Stromal cell of bone marrow (primary cell): ENCODE measurements at places on chromosomes 2 and 18.

- DNase-seq, result no peak
These were observed 67.4 kb upstream of the ACVR1C start for GRCh38 chr2:157696036-157696435.

- DNase-seq, result no peak
These were observed 371.7 kb upstream of the MEX3C start for GRCh38 chr18:51569153-51569552.

DNA sequence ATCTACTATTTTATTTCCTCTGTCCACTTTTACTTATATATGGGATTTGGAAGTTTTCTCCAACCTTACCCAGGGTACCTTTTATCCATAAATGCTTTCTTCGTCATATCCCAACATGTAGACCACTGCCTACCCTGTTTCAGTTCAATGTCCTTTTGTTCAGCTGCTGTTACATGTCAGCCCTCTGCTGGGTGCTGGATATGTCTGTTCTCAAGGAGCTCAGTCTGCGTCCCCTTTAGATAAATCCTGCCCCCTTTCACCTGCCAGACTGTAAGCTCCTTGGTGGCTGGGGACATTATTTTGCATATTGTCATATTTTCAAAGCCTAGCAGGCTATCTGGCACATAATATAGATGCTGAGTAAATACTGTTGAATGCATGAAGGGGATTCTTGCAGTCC is 53.2 kb downstream of the NEMP2 start:
- DNase-seq, result no peak

- no peak for DNase-seq
These were observed 237.5 kb downstream of the LDLRAD4 start for GRCh38 chr18:13455960-13456481.

GRCh38 chr2:101899871-101900270 is 91.9 kb upstream of the IL1R2 start:
- DNase-seq, result no peak

DNA sequence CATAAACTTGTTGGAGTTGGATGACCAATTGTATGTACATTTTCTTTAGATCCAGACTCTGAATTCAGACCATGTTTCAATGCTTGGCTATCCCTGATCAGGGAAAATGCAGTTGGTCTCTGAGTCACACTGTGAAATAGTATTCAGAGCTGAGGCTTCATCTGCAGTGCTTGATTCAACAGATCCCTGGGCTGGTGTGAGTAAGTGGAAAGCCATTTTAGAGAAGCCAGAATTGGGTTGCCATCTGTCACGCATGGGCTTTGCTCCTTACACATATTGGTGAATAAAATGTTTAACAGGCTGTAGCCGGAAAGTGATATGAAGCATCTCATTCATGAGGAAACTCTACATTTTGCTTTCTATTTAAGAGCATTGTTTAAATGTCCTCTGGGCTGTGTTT is 50.0 kb upstream of the ACYP2 start:
- DNase-seq, result peak; percentile 89

GRCh38 chr2:202084265-202084664 is 11.2 kb downstream of the KIAA2012 start:
- DNase-seq, result no peak

DNA sequence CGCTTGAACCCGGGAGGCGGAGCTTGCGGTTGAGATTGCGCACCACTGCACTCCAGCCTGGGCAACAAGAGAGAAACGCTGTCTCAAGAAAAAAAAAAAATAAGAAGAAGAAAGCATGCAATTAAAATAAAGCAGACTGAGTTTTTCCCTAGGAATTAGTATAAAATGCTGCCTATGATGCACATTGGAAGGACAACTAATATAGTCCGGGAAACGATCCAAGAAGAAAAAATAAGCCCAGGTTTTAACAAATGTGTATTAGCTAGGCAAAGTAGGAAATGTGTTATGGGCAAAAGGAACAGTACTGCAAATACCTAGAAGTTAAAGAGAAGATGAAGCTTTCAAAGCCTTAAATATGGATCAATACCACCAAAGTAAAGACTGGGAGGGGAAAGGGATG is 64.0 kb downstream of the SPIRE1 start:
- peak; percentile 49 for DNase-seq

DNA sequence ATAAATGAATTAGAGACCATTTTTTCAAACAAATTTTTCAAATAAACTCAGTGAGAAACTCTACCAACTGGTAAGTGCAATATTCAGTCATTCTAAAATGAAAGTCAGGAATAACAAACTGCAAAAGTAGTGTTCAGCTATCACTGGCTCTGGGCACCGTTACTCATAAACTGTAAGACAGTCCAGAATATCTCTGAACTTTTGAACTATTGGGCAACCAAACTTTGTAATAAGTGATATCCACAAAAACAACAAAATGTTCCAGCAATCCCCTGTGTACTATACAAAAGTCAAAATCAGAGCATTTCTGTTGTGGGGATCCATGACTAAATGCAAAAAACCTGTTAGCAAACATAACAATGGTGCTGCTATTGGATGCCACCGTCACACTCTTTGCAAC is 56.3 kb downstream of the SLC25A12 start:
- peak; percentile 51 for DNase-seq

DNA sequence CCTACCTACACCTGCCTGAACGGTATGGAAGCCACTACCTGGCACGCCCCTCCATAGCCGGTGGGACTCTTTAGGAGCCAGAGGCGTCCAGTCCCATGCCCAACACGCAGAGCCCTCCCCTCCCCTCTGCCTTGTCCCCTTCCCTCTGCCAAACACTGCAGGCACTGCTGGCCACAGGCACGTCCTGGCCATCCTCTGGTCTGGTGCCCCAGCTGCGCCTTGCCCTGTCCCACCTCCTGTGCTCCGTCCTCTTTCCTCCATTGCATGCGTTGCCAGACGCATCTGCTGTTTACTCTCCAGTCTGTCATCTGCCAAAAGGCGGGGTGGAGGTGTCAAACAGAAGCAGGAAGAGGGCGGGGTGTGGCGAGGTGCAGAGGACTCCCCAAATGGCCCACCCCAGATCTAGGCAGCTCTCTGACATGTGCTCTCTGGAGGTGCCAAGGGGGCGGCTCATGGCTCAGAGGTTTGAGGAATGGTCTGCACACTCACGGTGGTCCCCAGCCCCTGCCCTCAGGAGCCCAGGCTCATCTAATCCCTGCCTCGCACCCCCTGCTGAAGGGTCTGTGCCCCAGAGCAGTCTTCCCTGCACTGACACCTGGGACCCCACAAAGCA is 45.1 kb downstream of the HS6ST1 start:
- DNase-seq, result no peak

DNA sequence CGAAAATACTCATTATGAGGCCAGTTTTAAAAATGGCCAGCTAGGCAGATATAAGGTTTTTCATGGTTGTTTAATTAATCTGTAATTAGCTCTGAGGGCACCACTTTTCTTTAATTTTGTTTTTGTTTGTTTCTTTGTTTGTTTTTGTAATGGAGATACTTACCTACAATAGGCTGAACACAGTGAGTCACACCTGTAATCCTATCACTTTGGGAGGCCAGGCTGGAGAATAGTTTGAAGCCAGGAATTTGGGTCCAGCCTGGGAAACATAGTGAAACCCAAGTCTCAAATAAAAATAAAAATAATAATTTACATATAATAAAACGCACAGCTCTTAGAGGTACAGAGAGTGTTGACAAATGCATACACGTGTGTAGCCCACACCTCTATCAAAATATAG is 56.8 kb upstream of the MSH2 start:
- no peak for DNase-seq

- DNase-seq, result no peak
These were observed 42.8 kb downstream of the ESCO1 start for GRCh38 chr18:21557607-21558253.

DNA sequence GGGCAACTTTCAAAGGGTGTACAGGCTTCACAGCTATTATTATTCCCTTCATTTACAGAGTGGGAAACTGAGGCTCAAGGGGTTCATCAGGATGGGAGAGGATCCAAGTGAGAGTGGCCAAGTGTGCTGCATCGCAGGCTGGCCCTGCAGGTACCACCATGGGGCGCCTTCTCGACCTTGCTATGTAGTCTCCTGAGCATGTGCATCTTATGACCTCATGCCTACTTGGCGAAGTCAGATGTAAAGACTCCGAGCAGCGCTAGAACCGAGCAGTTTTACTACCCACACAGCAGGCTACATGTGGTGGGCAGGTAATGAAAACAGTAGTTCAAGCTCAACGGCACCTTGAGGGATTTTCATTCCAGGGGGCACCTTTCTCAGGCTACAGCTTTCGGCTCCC is 42.0 kb downstream of the TFCP2L1 start:
- DNase-seq, result no peak

DNA sequence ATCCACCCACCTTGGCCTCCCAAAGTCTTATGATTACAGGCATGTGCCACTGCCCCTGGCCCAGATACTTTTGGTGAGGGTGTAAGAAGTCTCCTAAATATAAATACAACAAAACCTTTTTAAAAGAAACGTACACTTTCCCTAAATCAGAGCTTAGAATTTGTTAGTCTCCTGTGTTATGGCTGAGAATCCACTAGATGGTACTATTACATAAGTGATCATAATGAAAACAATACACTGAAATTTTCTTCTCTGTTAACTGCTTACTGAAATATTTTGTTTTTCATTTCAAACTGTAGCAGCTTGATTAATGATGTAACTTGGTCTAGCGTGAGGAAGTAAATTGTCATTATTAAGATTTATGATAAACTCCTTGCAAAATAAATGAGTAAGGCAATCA is 74.8 kb upstream of the FAM98A start:
- DNase-seq, result peak; percentile 7

- DNase-seq, result no peak
These were observed 70.7 kb downstream of the EML4 start for GRCh38 chr2:42239811-42240210.

DNA sequence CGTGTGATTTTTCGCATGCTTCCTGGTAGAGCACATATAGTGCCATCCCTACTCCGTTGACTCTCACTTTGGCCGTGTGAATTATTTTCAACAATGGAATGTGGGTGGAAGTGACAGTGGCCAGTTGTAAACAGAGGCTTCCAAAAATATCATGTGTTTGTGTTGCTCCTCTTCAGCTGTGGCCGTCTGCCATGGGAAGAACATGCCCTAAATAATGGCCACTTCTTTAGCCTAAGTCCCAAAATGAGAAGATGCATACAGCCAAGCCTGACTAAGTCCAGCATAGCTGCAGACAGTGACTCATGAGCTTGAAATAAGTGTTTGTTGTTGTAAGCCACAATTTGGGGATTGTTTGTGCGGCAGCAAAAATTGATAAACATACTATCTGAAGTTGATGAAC is 8.9 kb upstream of the GALNT1 start:
- no peak for DNase-seq

GRCh38 chr18:27382567-27383216 is 197.6 kb upstream of the CHST9 start:
- no peak for DNase-seq

GRCh38 chr2:170073288-170073687 is 104.7 kb upstream of the MYO3B start:
- peak; percentile 69 for DNase-seq

GRCh38 chr18:24766376-24766775 is 305.9 kb downstream of the HRH4 start:
- peak; percentile 75 for DNase-seq

DNA sequence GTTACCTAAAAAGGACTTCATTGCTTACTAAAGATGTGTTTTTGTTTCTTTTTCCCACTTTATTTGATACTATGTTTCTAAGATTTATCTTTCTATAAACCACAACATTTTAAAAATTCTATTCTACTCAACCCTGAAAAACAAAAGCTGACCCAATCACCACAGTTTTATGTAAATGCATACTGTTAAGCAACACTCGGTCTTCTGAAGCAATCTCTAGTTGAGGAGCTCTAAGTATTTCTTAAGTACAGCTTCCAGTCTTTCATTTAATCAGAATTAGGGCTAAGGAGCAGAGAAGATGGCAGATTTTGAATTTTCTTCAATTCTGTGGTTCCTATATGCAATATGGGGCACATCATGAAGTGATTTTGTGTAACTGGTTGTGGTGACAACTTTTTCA is 72.2 kb upstream of the SLC4A10 start:
- DNase-seq, result no peak

GRCh38 chr2:25490217-25490616 is 148.5 kb upstream of the DNMT3A start:
- DNase-seq, result no peak

DNA sequence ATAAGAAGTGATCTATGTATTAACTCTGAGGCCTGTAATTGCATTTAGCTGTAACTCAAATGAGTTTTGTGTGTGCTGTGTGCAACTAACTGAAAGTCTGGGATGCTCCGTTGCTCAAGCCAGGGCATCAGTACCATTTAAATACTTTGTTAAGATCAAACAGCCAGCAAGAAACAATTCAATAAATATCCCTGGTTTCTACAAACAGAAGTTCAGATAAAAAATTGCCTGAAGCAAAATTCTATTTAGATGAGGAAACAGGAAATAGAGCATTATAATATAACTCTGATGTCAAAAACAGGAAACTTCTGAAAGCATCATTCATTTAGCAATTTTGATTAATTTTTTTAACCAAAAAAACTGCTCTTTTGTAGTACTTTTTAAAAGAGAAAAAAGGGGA is 18.9 kb upstream of the SLC38A11 start:
- no peak for DNase-seq

DNA sequence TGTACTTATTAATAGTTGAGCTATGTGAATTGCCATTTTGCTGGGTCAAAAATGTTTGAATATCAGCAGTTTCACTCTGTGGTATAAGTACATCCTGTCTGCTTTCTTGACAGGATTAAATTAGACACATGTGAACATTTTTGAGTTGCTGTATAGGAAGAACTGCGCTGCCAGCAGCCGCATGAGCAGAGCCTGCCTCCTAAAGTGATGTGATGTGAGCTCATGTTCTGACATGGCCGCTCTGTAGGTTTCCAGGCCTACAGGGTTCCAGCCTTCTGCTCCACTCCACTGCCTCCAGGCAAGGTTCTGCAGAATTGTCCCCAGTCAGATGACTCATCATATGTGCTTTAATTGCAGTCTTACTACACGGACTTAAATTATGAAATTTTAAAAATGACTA is 119.7 kb upstream of the NFATC1 start:
- DNase-seq, result peak; percentile 0

DNA sequence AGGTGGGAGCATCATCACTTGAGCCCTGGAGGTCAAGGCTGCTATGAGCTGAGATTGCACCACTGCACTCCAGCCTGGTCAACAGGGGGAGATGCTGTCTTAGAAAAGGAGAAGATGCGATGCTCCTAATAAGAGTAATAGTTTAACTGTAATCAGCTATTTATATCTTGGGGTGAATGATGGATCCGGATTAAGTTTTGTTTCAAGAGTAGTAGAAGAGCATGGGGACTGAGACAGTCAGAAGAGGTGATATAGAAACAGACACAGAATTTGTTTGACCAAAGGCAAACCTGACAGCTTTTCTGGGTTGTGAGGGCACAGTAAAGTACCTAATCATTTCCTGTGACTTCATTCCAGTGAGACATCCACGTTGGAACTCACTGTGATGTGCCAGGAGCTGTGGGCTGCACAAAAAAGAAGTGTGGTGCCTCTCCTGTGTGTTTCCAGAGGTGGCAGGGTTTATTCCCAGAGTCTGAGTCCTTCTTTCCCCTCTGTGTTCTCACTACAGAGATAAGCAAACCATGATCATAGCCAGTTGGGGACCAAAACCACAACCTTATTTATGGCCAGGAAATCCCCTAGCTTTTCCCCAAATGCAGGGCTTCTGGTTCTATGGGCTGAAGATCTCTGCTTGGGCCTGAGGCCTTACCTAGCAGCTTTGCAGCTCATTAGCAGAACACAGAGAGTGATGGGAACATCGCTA is 113.7 kb downstream of the XRCC5 start:
- DNase-seq, result no peak
